ENCODE measurements at places on chromosomes 4 and X. TPM values are rescaled to one million over a fixed set of nuclear protein-coding genes. Genes with fewer than 3 reads are reported as not detected.

Gene FTSJ1
- total RNA-seq = 120 TPM

Gene CT45A3
- not detected for total RNA-seq

Gene PPEF2
- total RNA-seq = not detected

Gene F11
- not detected for total RNA-seq

Gene TMPRSS11F
- total RNA-seq = not detected

Gene TRIM60
- not detected for total RNA-seq

Gene TMSB15B
- total RNA-seq = 10.2 TPM

Gene KCNIP4
- not detected for total RNA-seq

GRCh38 chrX:131332331-131332730 lies 43.2 kb upstream of the IGSF1 start:
- H3K4me3 ChIP-seq = no peak overlapping the region
- H3K27ac ChIP-seq = no peak overlapping the region
- no peaks in the 10 kb centered on the region for H3K36me3 ChIP-seq
- DNase-seq = no peak

GRCh38 chrX:9842541-9842940 lies 56.3 kb downstream of the SHROOM2 start:
- H3K4me1 ChIP-seq = no peaks in the 10 kb centered on the region
- DNase-seq = no peak
- no peaks in the 10 kb centered on the region for H3K36me3 ChIP-seq
- H3K27me3 ChIP-seq = peaks cover 5% of the 10 kb centered on the region
- no peak overlapping the region for H3K27ac ChIP-seq

DNA sequence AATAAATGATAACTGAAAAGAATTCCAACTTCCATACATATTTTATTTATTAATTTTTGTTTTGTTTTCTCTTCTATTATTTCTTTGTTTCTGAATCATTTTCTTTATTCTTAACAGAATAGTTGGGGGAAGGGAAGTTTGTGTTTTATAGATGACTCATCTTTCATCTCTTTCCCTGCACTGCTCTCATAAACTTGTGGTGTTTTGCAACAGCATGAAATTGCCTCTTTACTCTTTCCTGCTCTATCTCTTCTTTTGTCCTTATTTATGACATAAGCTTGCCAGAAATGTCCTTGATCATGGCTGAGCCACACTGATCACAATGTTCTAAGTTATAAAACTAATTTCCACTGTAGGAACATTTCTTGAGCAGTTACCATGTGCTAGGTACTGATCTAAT lies 22.3 kb downstream of the QRFPR start:
- H3K36me3 ChIP-seq = peaks cover 19% of the 10 kb centered on the region
- no peak overlapping the region for H3K4me3 ChIP-seq
- H3K27ac ChIP-seq = no peak overlapping the region
- H3K27me3 ChIP-seq = peaks cover 13% of the 10 kb centered on the region
- no peaks in the 10 kb centered on the region for H3K4me1 ChIP-seq

- H3K4me3 ChIP-seq = no peak overlapping the region
- no peaks in the 10 kb centered on the region for H3K4me1 ChIP-seq
- no peak overlapping the region for H3K27ac ChIP-seq
- no peaks in the 10 kb centered on the region for H3K27me3 ChIP-seq
Measured at GRCh38 chr4:148776941-148777340, 334.7 kb upstream of the NR3C2 start.

DNA sequence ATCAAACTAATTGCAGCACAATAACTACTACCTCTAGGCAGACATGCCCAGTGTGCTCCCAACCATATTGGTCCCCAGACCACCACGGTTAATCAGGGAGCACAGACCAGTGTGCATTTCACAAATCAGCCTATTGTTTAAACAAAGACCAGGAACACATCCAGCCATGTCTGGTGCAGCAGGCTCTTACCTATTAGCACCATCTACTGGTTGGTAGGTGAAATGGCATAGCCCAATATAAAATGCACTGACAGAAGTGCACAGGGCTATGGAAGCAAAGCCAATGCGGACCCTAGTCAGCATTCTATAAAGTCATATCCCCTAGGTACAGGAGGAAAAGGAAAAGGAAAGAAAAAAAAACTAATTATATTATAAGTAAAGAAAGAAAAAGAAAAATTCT lies 15.5 kb upstream of the CYLC1 start:
- no peaks in the 10 kb centered on the region for H3K36me3 ChIP-seq
- DNase-seq = no peak
- no peaks in the 10 kb centered on the region for H3K27me3 ChIP-seq
- H3K27ac ChIP-seq = no peak overlapping the region
- no peaks in the 10 kb centered on the region for H3K4me1 ChIP-seq
- H3K4me3 ChIP-seq = no peak overlapping the region

- H3K27ac ChIP-seq = no peak overlapping the region
- no peaks in the 10 kb centered on the region for H3K4me1 ChIP-seq
- no peak for DNase-seq
- no peak overlapping the region for H3K4me3 ChIP-seq
Measured at GRCh38 chr4:7423391-7423790, 11.3 kb downstream of the PSAPL1 start.

GRCh38 chr4:140019619-140020347 lies 134.2 kb downstream of the MAML3 start:
- H3K4me1 ChIP-seq = no peaks in the 10 kb centered on the region
- DNase-seq = no peak
- peaks cover 7% of the 10 kb centered on the region for H3K27me3 ChIP-seq
- H3K36me3 ChIP-seq = no peaks in the 10 kb centered on the region
- H3K4me3 ChIP-seq = no peak overlapping the region

DNA sequence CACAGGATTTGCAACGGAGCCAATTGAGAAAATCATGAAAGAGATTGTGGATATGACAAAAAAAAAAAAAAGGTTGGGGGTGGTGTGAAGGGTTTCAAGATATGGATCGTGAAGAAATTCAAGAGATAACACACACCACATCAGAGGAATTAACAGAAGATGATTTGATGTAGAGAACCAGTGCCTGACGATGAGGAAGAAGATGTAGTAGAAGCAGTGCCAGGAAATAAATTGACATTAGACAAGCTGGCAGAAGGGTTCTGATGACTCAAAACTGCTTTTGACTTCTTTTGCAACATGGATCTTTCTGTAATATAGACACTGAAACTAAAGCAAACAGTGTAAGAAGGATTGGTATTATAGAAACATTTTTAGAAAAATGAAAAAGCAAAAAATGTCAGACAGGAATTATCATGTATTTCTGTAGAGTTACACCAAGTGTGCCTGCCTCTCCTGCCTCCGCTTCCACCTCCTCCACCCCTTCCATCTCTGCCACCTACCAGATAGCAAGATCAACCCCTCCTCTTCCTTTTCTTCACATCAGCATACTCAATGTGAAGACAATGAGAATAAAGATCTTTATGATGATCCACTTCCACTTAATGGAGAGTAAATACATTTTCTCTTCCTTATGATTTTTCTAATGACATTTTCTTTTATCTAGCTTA lies 127.5 kb upstream of the OTUD4 start:
- no peak overlapping the region for H3K4me3 ChIP-seq
- DNase-seq = no peak
- no peaks in the 10 kb centered on the region for H3K4me1 ChIP-seq
- H3K27me3 ChIP-seq = peaks cover 17% of the 10 kb centered on the region

DNA sequence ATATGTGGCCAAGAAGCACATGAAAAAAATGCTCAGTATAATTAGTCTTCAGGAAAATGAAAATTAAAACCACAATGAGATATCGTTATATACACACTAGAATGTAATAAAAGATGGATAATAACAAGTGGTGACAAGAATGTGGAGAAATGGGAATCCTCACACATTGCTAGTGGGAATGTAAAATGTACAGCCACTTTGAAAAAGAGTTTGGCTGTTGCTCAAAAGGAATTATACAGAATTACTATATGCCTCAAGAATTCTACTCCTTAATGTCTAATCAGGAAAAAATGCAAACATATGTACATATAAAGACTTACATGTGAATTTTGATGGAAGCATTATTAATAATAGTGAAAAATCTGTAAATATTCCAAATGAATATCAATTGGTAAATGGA lies 102.2 kb downstream of the SPCS3 start:
- no peak for DNase-seq
- H3K27me3 ChIP-seq = no peaks in the 10 kb centered on the region
- H3K27ac ChIP-seq = no peak overlapping the region
- H3K4me1 ChIP-seq = no peaks in the 10 kb centered on the region

- DNase-seq = no peak
- H3K4me3 ChIP-seq = no peak overlapping the region
- no peak overlapping the region for H3K27ac ChIP-seq
- no peaks in the 10 kb centered on the region for H3K4me1 ChIP-seq
- H3K36me3 ChIP-seq = no peaks in the 10 kb centered on the region
- H3K27me3 ChIP-seq = no peaks in the 10 kb centered on the region
Measured at GRCh38 chr4:113556382-113557134, 205.0 kb downstream of the CAMK2D start.

DNA sequence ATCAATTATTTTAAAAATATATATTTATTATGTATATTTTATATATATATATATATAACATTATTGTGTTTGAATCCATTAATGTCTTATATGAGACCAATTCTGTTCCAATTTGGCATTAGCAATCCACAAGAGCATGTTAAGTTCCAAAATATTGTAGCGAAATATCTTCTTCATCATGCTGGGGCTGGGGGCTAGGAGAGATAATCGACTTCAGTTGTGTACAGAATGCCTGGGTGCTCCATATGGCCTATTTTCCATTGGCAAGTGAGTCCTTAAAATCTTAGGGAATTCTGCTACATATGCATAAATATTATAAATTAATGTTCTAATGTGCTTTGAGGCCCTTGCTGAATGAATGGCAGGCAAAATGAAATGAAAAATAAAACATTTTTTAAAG lies 117.7 kb downstream of the PCDH7 start:
- no peaks in the 10 kb centered on the region for H3K27me3 ChIP-seq
- no peaks in the 10 kb centered on the region for H3K4me1 ChIP-seq
- H3K36me3 ChIP-seq = peaks cover 5% of the 10 kb centered on the region
- no peak overlapping the region for H3K27ac ChIP-seq
- no peak for DNase-seq
- H3K4me3 ChIP-seq = no peak overlapping the region

- H3K27me3 ChIP-seq = peaks cover 2% of the 10 kb centered on the region
- H3K36me3 ChIP-seq = no peaks in the 10 kb centered on the region
- H3K27ac ChIP-seq = no peak overlapping the region
- H3K4me3 ChIP-seq = no peak overlapping the region
- DNase-seq = no peak
Measured at GRCh38 chr4:183173580-183174526, 74.8 kb downstream of the WWC2 start.

DNA sequence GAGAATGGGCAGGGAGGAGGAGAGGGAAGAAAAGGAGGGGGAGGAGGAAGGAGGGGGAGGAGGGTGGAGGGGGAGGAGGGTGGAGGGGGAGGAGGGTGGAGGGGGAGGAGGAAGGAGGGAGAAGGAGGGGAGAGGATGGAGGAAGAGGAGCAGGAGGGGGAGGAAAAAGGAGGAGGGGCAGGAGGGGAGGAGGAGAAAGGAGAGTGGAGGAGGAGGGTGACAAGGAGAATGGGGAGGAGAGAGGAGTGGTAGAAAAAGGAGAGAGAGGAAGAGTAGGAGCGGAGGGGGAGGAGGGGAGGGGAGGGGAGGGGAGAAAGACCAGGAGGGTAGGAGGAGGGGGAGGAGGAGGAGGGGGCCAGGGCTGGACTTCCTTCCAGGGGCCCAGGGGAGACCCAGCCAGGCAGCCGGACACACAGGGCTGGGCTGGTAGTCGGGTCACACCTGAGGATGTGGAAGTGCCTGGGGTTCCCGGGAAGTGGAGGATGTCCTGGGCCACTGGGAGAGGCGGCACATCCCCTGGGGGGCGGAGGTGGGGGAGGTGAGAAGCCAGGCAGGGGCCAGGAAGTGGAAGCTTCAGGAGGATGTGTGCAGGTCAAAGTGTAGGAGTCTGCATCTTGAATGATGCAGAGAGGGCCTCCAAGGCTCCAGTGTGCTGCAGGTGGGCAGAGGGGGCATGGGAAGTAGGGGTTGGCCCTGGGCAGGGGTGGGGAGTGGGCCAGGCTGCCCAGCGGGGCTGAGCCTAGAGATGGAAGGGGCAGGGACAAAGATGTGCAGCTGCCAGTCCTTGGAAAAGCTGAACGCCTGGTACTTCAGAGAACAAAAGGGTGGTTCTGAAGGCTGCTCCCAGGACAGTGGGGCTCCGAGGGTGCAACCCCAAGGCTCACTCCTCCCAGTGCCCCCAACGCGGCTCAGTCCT lies 18.8 kb downstream of the IL3RA start:
- peaks cover 7% of the 10 kb centered on the region for H3K36me3 ChIP-seq
- H3K4me1 ChIP-seq = no peaks in the 10 kb centered on the region
- no peaks in the 10 kb centered on the region for H3K27me3 ChIP-seq
- H3K4me3 ChIP-seq = no peak overlapping the region
- no peak overlapping the region for H3K27ac ChIP-seq

GRCh38 chr4:184643731-184644130 lies 5.5 kb downstream of the CASP3 start:
- H3K27me3 ChIP-seq = no peaks in the 10 kb centered on the region
- H3K4me1 ChIP-seq = peaks cover 66% of the 10 kb centered on the region
- H3K36me3 ChIP-seq = peaks cover 43% of the 10 kb centered on the region
- DNase-seq = no peak

DNA sequence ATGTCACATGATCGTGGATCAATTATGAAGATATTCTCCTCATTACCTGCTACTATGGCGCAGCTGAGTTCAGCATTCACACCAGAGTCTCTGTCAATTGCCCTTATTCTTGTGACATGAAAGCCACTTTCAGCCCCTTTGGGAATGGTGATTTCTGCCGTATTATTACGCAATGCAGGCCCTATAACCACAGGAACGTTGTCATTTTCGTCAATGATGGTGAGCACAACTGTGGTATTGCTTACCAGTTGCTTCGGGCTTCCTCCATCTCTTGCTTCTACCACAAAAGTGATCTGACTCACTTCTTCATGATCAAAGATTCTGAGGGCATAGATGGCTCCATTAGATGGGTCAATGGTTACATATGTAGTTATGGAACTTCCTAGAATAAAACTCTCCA lies 2.1 kb downstream of the PCDH18 start:
- H3K4me1 ChIP-seq = no peaks in the 10 kb centered on the region
- H3K36me3 ChIP-seq = no peaks in the 10 kb centered on the region
- no peak for DNase-seq

- no peak overlapping the region for H3K27ac ChIP-seq
- peaks cover 8% of the 10 kb centered on the region for H3K36me3 ChIP-seq
- no peak overlapping the region for H3K4me3 ChIP-seq
- no peaks in the 10 kb centered on the region for H3K4me1 ChIP-seq
Measured at GRCh38 chr4:21992330-21992729, 43.8 kb upstream of the KCNIP4 start.

DNA sequence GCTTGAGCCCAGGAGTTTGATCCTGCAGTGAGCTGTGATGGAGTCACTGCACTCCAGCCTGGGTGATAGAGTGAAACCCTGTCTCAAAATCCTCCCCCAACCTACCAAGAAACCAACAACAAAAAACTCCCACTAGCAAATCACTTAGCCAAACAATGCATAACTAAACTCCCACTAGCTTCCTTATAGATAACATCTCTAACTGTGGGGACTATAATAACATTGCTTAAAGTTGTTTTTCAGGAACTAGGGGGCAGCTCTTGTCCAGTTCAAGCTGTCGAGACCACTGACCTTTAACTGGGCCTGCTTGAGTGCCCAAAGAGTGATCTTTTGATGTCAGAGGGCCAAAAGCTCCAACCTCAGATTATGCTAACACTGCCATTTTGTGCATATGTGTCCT lies 81.7 kb downstream of the FREM3 start:
- H3K4me3 ChIP-seq = no peak overlapping the region
- H3K27ac ChIP-seq = no peak overlapping the region
- H3K4me1 ChIP-seq = peaks cover 6% of the 10 kb centered on the region
- peaks cover 3% of the 10 kb centered on the region for H3K27me3 ChIP-seq
- no peak for DNase-seq
- no peaks in the 10 kb centered on the region for H3K36me3 ChIP-seq

All from natural killer cell treated with Interleukin-12 subunit alpha and Interleukin-12 subunit beta and Interleukin-15 and Interleukin-18, amount 100 ng/mL, for 72 hours (primary cell).